Effector CD4-positive, alpha-beta T cell (primary cell): ENCODE measurements at places on chromosomes 4 and X.

- no peak for DNase-seq
Observed at GRCh38 chr4:163603257-163603656, 108.8 kb downstream of the TMA16 start.

- DNase-seq = no peak
Observed at GRCh38 chrX:66030505-66031317, 9.2 kb downstream of the VSIG4 start.

GRCh38 chr4:118968005-118968404, 79.4 kb downstream of the SYNPO2 start:
- DNase-seq = no peak

- DNase-seq = no peak
Observed at GRCh38 chrX:140040386-140040785, 75.1 kb upstream of the CXorf66 start.

- no peak for DNase-seq
Observed at GRCh38 chrX:115689931-115690330, 129.0 kb downstream of the PLS3 start.

DNA sequence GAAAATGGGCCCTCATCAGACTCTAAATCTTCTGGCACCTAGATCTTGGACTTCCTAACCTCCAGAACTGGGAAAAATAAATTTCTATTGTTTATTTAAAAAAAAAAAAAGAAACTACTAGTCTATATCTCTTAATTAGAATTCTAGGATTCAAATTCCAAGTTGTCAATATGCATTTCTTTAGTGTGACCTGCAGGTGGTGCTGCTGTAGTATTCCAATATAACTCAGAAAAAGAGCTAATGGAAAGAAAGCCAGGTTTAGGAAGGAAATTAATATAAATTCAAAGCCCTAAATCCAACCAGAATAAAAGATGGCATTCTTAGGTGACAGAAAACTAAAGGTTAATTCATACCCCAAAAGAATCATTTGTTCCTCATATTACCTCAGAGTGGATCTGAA, 80.0 kb upstream of the NALF2 start:
- no peak for DNase-seq

DNA sequence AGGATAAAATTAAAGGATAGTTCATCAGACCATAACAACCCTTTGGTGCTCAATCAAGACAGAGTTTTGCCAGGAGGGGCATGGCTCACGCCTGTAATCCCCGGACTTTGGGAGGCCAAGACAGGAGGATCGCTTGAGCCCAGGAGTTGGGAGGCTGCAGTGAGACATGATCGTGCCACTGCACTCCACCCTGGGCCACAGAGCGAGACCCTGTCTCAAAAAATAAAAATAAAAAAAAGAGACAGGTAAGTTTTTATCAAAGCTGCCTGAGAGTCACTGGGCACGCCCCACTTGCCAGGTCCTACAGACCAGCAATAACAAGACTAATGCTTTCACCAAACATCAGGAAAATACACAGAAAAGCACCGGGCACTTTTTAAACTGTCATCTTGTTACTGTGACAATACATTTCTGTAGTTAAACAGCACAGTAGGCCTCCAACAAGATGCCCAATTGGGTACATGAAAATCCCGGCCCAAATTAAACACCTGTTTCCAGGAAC, 765 bp downstream of the CFAP97 start:
- DNase-seq = no peak

DNA sequence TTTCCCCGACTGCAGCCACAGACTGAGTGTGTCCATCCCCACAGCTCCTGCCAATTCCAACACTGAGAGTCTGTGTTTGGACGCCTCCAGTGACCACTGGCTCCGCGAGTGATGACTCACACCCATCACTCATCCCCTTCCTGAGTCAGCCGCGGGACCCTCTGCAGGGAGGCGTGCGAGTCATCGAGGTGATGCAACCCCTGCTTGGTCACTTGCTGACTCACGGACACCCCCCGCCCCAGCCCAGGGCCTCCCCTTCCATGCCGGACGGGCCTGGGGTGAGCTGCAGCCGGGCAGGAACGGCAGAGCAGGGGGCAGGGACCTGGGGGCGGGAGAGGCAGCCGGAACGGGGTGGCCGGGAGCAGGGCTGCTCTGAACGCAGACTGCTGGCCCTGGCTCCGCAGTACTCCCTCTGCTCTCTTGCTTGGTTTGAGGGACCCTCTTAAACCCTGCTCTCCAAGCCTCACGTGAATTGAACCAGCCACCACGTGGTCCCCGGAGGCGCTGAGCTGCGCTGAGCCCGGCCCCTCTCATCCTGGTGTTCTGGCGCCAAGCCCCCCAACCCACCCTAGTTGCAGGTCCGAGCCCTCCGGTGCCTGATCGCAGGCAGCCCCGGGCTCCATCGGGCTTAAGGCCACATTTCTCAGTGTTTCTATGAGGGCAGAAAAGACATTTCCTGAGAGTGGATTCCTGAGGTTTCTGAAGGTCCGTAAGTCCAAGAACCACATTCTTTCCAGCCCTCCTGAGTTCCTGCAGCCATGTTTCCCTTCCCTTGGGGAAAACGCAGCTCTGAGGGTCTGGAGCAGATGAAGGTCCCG, 32.4 kb downstream of the FGFRL1 start:
- no peak for DNase-seq

DNA sequence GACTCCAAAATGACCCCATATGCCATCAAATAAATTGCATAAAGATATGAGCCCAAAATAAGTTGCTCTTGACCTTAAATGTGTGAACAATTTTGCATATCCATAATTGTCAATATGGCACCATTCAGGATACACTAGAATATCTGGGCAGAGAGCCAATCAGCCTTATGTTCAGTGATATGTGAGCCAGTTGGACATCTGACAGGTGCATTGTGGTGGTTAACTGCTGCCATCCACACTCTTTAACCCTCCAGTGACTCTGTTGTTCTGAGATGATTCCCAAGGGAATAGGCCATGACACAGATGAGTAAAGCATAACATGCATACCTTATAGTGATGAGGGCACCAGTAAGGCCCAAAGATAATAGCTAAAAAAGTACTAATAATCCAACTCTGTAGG, 500.1 kb downstream of the PCDH18 start:
- DNase-seq = no peak

DNA sequence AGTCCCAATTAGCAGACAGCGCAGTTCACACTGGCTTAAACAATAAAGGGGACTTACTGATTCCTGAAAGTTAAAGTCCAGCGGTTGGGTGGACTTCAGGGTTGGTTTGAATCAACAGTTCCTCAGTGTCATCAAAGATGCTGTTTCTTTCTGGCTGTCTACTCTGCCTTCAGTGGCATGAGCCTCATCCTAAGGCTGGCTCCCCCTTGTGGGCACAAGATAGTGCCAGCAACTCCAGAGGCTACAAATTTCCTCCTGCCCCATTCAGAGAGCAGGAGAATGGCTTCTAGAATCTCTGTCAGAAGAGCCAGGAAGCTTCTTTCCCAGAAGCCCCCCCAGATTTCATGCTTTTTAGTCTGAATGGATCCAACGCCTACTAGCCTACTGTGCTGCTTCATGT, 82.4 kb upstream of the MTM1 start:
- peak; percentile 14 for DNase-seq

DNA sequence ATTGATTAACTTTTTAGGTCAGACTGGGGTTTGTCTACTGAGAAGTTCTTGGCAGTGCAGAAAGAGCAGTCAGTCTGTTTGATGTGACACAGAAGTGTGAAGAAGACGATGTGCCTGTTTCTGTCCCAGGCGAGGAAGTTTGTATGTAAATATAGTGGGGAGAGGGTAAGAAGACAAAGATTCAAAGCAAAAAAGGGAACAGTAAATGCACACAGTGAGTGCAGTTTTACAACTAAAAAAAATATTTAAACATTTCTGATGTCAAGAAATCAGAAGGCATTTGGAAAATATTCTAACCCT, 264.9 kb downstream of the RAPGEF2 start:
- no peak for DNase-seq

GRCh38 chr4:161197912-161198311, 965.9 kb downstream of the FSTL5 start:
- DNase-seq = no peak

DNA sequence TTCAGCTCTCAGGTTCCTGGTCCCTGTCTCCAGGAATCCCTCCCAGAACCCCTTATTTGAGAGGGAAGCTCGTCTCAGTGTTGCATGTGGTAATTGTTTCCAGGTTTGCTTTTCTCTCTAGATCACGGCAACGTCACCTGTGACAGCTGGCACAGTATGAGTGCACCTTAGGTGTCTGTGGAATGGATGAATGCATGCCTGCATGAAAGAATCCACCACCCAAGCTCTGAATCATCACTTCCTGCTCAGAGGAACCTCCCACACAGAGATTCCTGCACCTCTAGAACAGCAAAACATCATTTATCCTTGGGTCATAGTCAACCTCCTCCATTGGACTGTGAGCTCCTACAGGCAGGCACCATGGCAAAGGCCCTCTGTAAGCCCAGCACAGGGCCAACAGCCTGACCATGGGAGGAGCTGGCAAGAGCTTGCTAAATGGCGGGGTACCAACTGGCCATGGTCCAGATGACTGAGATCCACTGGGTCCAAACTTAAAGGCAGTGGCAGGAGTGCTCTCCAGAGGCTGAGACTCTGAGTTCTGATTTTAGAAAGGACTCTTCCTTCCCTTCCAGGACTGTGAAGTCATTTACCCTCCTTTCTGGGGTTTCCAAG, 116.2 kb downstream of the SLC2A9 start:
- no peak for DNase-seq

DNA sequence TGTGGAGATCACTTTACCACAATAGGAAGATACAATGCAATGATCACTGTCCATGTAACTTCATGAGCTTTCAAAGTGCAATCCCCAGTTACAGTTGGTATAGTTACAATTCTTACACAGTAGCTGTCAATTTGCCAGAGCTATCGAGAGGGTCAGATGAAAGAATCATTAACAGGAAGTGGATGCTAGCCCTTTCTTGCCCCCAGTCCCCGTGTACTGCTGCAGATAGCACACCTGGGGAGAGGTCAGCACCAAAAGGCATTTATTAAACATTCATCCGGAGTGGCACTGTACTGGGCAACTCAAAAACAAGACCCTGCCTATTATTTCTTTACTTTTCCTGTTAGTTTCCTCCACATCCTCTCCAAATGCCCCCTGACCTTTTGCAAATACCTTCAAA, 47.7 kb downstream of the SOD3 start:
- DNase-seq = no peak

DNA sequence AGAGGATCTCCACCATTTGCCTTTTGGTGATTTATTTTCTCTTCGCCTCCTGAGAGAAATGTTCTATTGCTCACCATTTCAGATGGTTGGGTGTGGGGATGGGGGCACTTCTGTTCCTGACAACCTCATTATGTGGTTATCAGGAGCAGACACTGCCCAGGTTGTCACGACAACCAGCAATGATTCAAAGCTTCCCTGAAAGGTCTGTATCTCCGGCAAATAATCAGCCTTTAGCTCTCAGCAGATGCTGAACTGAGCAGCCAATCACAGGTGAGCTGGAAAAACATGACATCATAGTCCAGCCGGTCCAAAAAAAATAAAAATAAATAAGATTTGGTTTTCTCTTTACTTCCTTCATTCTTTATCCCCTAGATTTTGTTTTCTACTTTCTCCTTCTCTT, 5.5 kb upstream of the PAK3 start:
- DNase-seq = no peak

DNA sequence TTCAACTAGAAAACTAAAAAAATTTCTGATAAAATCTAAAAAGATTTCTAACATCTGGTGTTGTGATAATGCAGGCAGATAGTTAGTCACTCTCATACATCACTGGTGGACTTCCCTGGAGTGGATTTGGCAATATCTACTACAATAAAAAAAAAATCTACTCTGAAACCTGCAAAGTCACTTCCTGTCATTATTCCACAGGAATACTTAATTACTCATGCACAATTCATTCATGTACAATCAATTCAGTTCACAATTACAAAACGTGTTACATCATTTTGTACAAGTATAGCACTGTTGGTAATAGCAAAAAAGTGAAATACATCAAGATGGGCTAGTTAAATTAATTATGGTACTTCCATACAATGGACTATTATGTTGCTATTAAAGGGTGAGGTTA, 16.5 kb upstream of the RHOH start:
- DNase-seq = no peak

DNA sequence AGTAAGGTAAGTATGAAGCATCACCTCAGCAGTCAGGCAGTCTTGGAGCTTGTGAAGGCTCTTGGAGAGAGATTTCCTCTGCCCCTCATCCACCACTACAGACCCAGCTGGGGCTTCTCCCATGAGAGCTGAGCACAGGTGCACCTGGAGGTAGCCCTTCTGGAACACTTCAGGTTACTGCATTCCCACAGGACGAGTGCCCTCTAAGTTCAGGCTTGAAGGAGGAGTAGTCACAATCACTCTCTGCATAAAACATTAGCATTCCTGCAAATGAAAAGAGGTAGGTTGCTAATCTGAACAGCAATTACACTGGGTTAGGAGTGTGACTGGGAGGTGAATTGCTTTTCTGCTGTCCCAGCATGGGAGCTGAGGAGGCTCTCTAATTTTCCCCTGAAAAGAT, 308.8 kb downstream of the TEX13C start:
- DNase-seq = no peak

DNA sequence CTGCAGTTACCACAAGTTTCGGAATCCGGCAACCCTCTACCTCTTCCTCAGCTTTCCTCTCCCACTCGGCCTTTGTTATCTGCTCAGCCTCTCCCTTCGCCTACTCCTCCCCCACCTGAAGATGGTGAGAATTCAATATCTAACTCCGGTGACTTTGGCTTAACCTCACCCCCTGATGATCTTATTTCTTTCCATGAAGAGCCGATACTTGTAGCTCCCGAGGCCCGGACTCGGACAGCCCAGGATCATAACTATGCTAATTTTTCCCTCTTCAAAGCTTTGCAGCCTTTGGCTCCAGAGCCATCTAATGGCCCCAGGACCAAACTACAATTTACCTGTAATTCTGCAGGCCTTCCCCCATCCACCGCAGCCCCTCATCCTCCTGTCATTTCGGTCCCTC, 32.0 kb upstream of the MGST2 start:
- no peak for DNase-seq
